MCF 10A (cell line): ENCODE measurements at places on chromosomes 13 and 19.

DNA sequence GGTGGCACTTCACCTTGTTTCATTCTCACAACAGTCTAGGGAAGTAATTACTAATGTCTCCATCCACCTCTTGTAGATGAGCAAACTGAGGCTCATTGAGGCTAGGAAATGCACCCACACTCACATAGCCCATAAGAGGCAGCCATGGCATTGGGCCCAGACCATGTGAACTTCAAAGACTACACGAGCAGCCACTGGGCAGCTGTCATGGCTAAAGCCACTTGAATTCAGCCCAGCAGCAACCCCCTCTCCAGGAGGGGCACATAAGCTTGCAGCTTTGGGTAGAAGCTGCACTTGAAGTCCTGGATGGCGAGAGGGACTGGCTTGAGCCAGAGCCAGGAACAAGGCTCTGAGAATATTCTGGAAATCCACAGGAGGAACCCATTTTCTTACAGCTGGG is 13.4 kb downstream of the ALOX5AP start:
- DNase-seq = no peak

- DNase-seq = no peak
These were observed 3.4 kb upstream of the NUP62 start for GRCh38 chr19:49932731-49933131.

- no peak for DNase-seq
These were observed 150.2 kb downstream of the ZNF536 start for GRCh38 chr19:30522341-30522740.

DNA sequence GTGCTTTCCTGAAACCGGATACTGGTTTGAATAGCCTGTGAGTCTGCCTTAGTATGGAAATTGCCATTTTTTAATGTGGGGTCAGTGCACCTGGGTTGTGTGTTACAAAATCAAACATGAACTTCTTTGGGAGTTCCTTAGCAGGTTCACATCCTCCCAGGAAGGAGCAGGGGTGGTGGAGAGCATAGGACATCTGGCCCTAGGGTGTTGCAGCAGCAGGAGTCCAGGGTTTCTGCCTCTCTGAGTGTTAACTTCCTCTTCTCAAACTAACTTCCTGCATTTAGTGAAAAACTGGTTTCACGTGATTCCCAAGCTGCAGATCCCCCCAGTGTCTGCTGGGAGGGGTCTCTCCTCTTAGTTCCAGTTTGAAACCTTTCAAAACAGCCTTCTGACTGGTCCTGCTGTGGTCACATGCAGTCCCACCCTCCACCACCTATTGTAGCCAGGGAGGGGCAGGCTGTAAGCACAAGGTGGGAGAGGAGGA is 7.2 kb downstream of the RNASEH2B start:
- DNase-seq = no peak

- DNase-seq = no peak
These were observed 549.1 kb upstream of the MIR17HG start for GRCh38 chr13:90798381-90798780.
